ENCODE measurements at places on chromosomes 3 and 15. TPM values are rescaled to one million over a fixed set of nuclear protein-coding genes. Genes with fewer than 3 reads are reported as not detected.

INSYN1 gene
- 0.43 TPM for total RNA-seq

TNFAIP8L3 gene
- total RNA-seq = 127 TPM

SNX33 gene
- total RNA-seq = 16.2 TPM

PIF1 gene
- total RNA-seq = 5.2 TPM

A4GNT gene
- total RNA-seq = not detected

CYP1A2 gene
- not detected for total RNA-seq

KNG1 gene
- not detected for total RNA-seq

ALS2CL gene
- 4.0 TPM for total RNA-seq

FES gene
- total RNA-seq = 41.3 TPM

TMC3 gene
- total RNA-seq = not detected

SELENOS gene
- total RNA-seq = 51.3 TPM

TMEM266 gene
- total RNA-seq = not detected

FETUB gene
- not detected for total RNA-seq

RBPMS2 gene
- total RNA-seq = 0.09 TPM

ABHD6 gene
- 18.5 TPM for total RNA-seq

ISY1 gene
- total RNA-seq = 58.1 TPM

PCSK6 gene
- 34.4 TPM for total RNA-seq

GP9 gene
- 0.11 TPM for total RNA-seq

GRAMD1C gene
- total RNA-seq = 30.3 TPM

SCAMP5 gene
- 11.8 TPM for total RNA-seq

FOXB1 gene
- not detected for total RNA-seq

GDPGP1 gene
- total RNA-seq = 7.4 TPM

SLC6A1 gene
- total RNA-seq = not detected

CPA3 gene
- not detected for total RNA-seq

EFL1 gene
- 17.4 TPM for total RNA-seq

OR5K2 gene
- not detected for total RNA-seq

TLR9 gene
- total RNA-seq = not detected

SLC12A8 gene
- total RNA-seq = 0.11 TPM

GRIP2 gene
- under 0.01 TPM for total RNA-seq

TM4SF18 gene
- 258 TPM for total RNA-seq

DUOXA1 gene
- not detected for total RNA-seq

IL12A gene
- total RNA-seq = 0.33 TPM

RAMAC gene
- total RNA-seq = 27.6 TPM

SERINC4 gene
- not detected for total RNA-seq

PODXL2 gene
- total RNA-seq = 3.5 TPM

HRH1 gene
- 3.7 TPM for total RNA-seq

OXSR1 gene
- 29.7 TPM for total RNA-seq

GOLGA8N gene
- total RNA-seq = 0.87 TPM

GPR149 gene
- not detected for total RNA-seq

PLA1A gene
- total RNA-seq = 7.3 TPM

PRRT3 gene
- 0.52 TPM for total RNA-seq

GOLGA6L4 gene
- total RNA-seq = 1.1 TPM

ISL2 gene
- 0.69 TPM for total RNA-seq

CSTA gene
- total RNA-seq = not detected

EPHB1 gene
- 2.1 TPM for total RNA-seq

BFSP2 gene
- not detected for total RNA-seq

AGBL1 gene
- not detected for total RNA-seq

NSMCE3 gene
- total RNA-seq = 5.5 TPM

MFGE8 gene
- total RNA-seq = 53.8 TPM

AGTR1 gene
- total RNA-seq = not detected

CACNA1D gene
- total RNA-seq = 0.09 TPM

SMCO1 gene
- not detected for total RNA-seq

Data from dermis lymphatic vessel endothelial cell (primary cell).